AG10803 (cell line): ENCODE measurements at places on chromosomes 12 and 14.
A peak's percentile ranks its signal among the peaks of the same experiment; 100 is the strongest.

GRCh38 chr12:128829861-128830504 is 6.2 kb upstream of the SLC15A4 start:
- no peak for DNase-seq

DNA sequence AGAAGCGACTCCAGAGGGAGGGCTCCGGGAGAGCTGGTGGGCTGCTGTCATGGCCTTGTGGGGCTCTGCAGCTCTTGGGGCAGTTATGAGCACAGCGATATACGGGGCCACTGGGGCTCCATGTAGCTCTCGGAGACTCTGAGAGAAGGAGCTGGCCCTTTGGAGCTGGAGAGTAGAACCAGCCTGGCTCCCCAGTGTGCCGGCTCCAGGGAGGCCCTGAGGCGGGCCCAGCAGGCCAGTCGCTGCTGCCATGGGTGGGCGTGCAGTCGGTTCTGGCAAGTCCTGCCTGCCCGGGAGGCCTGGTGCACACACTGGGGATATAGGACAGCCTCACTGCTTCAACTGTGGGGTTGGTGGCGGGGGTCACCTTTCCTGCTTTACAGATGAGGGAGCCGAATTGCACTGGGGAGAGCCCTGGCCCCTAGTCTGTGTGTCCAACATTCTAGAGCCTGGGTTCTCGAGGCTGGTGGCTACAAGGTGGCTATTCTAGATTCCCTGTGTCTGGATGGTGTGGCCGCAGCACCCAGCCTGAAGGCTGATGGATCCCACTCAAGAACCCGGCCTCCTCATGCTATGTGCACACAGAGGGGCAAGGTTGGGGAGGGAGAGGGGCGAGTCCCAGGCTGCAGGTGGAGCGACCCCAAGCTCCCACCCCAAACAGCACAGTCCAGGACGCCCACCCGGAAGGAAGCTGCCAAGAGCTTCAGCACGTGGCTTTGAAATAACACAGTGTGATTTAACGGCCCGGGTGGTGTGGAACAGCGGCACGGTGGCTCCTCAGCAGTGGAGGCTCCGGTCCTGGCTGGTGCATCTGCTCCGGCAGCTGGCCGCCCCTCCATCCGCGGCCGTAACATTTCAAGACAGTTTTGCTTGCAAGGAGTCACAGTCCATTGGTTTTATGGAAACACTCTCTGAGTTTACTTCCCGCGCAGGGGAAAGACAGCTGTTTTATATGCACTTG is 188.3 kb upstream of the C14orf180 start:
- DNase-seq, result no peak

DNA sequence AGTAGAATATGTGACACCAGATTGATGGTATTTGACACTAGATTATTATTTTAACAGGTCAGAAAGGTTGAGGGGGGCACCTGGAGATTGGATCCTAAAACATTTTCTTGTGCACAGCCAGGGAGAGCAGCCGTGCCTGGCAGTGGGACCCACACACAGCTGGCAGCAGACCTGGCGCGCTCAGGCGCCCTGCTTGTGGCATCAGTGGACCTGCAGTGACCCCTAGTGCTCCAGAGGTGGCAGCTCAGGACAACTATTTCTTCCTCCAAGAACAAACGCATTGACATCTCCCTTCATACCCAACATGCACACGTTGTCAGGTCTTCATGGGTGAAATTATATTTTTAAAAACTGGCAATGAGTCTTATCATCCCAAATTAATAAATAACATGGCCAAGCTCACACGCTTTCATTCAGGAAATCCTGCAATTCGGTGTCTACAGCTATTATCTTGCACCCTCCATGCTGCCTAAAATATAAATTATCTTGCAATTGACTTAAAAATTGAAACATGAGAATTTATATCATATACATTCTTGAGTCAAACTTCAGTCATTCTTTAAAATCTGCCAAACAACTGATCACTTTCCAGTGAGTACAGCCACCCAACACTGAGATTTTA is 7.7 kb upstream of the TMEM132D start:
- peak; percentile 21 for DNase-seq

DNA sequence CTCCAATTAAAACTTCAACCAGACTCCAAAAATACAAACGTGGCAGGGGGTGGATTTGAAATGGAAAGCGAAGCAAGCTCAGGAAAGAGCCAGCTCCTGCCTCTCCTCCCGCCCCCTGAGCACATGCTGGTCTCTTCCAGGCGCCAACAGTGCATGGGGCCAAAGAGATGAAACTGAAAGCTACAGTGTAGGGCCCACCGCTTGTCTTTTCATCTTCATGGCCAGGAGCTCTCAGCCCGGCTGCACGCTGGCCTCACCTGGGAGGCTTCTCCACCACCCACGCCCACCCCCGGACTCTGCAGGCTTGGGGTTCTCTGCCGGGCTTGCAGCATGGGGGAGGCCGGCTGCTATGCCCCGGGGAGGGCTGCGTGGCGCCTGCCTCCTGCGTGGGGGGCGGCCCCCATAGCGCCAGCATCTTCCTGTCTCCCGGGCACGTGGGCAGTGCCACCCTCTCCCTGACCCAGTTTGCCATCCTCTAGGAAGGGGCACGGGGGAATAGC is 2.0 kb downstream of the RIMBP2 start:
- no peak for DNase-seq

GRCh38 chr12:66859751-66860440 is 181.0 kb upstream of the GRIP1 start:
- no peak for DNase-seq

DNA sequence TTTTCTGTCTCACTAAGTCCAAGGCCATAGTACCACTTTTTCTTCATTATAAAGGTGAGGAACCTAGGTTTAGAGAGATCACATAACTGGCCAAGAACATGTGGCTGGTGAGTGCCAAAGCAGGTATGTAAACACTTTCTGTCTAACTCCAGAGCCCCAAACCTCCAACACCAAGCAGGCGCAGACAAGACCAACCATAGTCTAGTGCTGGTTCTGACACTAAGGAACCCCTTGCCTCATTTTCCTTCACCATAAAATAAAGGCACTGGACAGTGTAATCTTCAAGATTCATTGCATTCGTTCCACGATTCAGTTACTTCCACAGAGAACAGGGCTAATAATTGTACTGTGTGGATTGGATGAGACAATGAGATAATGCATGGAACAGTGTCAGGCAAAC is 71.0 kb downstream of the NPAS3 start:
- no peak for DNase-seq

DNA sequence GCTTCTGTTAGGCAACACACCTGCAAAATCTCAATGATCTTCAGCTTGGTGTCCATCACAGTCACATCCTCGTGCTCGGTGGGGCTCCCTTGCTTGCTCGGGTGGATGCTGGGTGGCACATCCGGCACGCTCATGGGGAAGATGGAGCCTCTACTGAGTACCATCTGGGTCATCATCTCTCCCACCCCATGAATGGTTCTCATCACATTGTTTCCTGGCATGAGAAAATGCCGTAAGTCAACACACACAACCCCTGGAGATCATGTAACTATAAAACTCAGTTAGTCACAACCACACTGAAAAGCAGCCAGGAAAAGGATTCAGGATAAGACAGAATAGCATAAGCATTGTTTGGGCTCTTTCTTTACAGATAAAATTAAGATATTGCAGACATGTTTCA is 201.1 kb downstream of the ITPR2 start:
- peak; percentile 46 for DNase-seq

GRCh38 chr12:93483151-93483807 is 16.0 kb downstream of the MRPL42 start:
- no peak for DNase-seq

GRCh38 chr12:89789862-89790261 is 81.2 kb upstream of the ATP2B1 start:
- peak; percentile 73 for DNase-seq

- DNase-seq, result no peak
Measured at GRCh38 chr14:53956427-53957201, at the start of gene BMP4. Gene BMP4, minus strand, starts transcription at chr14:53956825. Its CDS starts 4,603 bp downstream, at chr14:53952222.

DNA sequence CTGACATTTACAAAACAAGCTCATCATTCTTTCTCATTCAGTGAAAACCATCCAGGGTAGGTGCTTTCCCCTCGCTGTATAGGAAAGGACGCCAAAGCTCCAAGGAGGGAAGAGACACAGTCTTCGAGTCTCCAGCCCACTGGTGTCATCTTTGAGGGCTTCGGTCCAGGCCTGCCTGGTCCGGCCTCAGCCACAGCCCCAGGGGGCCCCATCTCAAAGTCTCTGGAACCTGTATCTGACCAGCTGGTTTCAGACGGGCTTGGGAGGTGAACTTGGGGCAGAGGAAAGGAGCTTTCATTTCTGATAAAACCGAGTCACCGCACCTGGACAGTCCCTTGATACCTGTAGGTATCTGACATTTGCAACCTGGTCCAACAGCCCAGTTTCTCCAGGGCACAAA is 229.5 kb upstream of the RTL1 start:
- DNase-seq, result no peak

GRCh38 chr12:46343118-46343852 is 29.3 kb downstream of the SLC38A2 start:
- no peak for DNase-seq

DNA sequence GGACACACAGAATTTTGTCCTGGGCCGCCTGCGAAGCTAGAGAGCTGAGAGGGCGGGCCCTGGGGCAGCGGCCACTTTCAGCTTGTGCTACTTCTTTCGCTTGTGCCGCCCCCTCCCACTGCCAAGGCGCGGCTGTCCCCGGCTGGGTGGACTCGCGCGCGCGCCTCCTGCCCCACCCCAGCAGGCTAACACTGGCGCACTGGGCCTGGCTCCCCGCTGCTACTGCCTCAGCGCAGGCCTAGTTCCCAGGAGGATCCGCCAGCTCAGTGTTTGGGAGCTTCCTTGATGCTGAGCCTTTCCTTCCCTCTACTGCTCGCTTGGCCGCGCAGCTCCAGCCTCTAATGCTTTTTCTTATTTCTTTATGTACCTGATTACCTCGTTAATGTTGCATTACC is 27.4 kb upstream of the METAP2 start:
- peak; percentile 17 for DNase-seq

GRCh38 chr12:75389706-75390105 is 1.2 kb upstream of the GLIPR1L2 start:
- DNase-seq, result peak; percentile 8

GRCh38 chr14:71416392-71416791 is 509.1 kb downstream of the PCNX1 start:
- no peak for DNase-seq

- DNase-seq, result no peak
Measured at GRCh38 chr12:13443498-13443897, 247.0 kb downstream of the EMP1 start.

DNA sequence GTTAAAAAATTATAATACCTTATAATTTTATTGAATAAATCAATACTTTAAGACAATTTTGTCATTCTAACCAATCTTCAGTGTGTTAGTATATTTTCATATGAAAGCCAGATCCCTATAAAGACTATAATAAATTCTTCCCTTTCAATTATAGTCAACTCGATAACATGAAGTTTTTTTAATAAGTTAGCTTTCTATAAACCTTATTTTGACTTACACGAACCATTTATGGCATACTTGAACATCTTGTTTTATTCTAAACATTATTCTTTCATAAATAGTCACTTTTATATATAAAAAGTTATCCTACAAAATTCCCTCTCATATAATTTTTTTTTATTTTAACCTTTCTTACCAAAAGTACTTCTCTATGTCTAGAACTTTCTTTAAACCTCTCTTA is 1002.3 kb downstream of the TMEM121 start:
- DNase-seq, result no peak

- DNase-seq, result no peak
Measured at GRCh38 chr12:49476091-49476490, 62.7 kb upstream of the KCNH3 start.

- DNase-seq, result no peak
Measured at GRCh38 chr12:57477710-57478681, 1.7 kb downstream of the ARHGAP9 start.

- DNase-seq, result no peak
Measured at GRCh38 chr12:108218921-108219320, 89.8 kb downstream of the WSCD2 start.

GRCh38 chr12:105235281-105235731 is 668 bp downstream of the APPL2 start:
- DNase-seq, result no peak
